Nephron progenitor cell (in vitro differentiated cells): ENCODE measurements at places on chromosomes 6 and 20.
A peak's percentile ranks its signal among the peaks of the same experiment; 100 is the strongest.

DNA sequence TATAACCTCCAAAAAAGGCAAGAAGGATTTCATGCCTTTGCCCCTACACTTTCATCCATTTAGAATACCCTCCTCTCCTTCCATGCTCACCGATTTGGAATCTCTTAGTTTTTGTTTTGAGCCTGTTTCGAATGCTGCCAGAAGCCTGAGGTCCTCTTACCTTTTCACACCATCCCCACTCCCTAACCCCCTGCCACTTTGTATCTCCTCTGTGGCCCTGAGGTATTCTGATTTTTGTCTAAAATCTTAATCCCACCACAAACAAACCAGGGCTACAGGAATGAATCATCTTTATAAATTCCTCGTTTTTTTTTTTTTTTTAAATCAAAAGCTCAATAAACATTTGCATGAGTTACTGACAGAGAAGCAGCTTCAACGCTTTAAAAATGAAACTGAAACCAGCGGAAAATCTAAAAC lies 1.6 kb upstream of the RPS12 start:
- no peak for DNase-seq
- peaks cover 16% of the 10 kb centered on the region for H3K27me3 ChIP-seq
- peak overlapping the region; percentile 99 for H3K27ac ChIP-seq
- peaks cover 43% of the 10 kb centered on the region for H3K4me1 ChIP-seq
- H3K4me3 ChIP-seq: peak overlapping the region; percentile 96

- DNase-seq: no peak
- peaks cover 8% of the 10 kb centered on the region for H3K27me3 ChIP-seq
- H3K4me1 ChIP-seq: peaks cover 25% of the 10 kb centered on the region
- H3K36me3 ChIP-seq: no peaks in the 10 kb centered on the region
Measured at GRCh38 chr20:23145281-23145700, 59.2 kb upstream of the CD93 start.

GRCh38 chr6:38796850-38797249 lies 81.7 kb downstream of the DNAH8 start:
- DNase-seq: no peak
- H3K27ac ChIP-seq: no peak overlapping the region
- peaks cover 6% of the 10 kb centered on the region for H3K27me3 ChIP-seq

GRCh38 chr6:96116674-96117073 lies 100.9 kb downstream of the FUT9 start:
- peak; percentile 55 for DNase-seq
- H3K27ac ChIP-seq: no peak overlapping the region
- no peaks in the 10 kb centered on the region for H3K4me1 ChIP-seq
- H3K4me3 ChIP-seq: no peak overlapping the region
- H3K36me3 ChIP-seq: no peaks in the 10 kb centered on the region

DNA sequence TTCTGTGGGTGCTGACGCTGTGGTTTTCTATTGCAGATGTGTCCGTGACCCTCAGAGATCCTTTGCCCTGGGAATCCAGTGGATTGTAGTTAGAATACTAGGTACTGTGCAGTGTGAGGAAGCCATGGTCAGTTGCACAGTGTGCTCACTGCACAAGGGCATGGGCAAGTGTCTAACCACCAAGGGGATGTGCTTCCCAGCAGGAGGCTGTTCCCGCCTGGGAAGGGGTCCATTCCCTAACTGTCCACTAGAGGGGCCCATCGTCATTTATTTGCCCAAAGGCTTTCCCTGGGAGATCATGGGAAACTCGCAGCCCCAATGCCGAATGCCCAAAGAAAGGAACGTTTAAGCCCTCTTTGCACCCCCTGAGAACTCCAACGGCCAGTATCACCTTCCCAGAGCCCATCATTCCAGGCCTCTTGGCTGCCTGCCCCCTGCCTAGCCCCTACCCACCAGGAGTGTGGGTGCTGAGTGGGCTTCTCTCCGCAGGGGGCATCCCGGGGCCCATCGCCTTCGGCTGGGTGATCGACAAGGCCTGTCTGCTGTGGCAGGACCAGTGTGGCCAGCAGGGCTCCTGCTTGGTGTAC lies 26.2 kb downstream of the SLCO4A1 start:
- H3K4me1 ChIP-seq: peaks cover 28% of the 10 kb centered on the region
- DNase-seq: peak; percentile 83
- H3K27ac ChIP-seq: no peak overlapping the region
- no peak overlapping the region for H3K4me3 ChIP-seq

- peaks cover 1% of the 10 kb centered on the region for H3K36me3 ChIP-seq
- H3K27ac ChIP-seq: peak overlapping the region; percentile 5
- H3K4me3 ChIP-seq: no peak overlapping the region
- peaks cover 13% of the 10 kb centered on the region for H3K4me1 ChIP-seq
- DNase-seq: no peak
Measured at GRCh38 chr6:70684794-70685493, 17.3 kb downstream of the SMAP1 start.

- peaks cover 23% of the 10 kb centered on the region for H3K4me1 ChIP-seq
- no peak overlapping the region for H3K4me3 ChIP-seq
- H3K27me3 ChIP-seq: no peaks in the 10 kb centered on the region
- no peak overlapping the region for H3K27ac ChIP-seq
- H3K36me3 ChIP-seq: no peaks in the 10 kb centered on the region
Measured at GRCh38 chr6:38273325-38273724, 366.4 kb downstream of the BTBD9 start.

GRCh38 chr20:63534427-63534830 lies 2.7 kb downstream of the PTK6 start:
- DNase-seq: no peak
- no peak overlapping the region for H3K4me3 ChIP-seq
- H3K36me3 ChIP-seq: no peaks in the 10 kb centered on the region
- H3K27ac ChIP-seq: no peak overlapping the region
- no peaks in the 10 kb centered on the region for H3K27me3 ChIP-seq
- peaks cover 13% of the 10 kb centered on the region for H3K4me1 ChIP-seq

- no peaks in the 10 kb centered on the region for H3K36me3 ChIP-seq
- DNase-seq: no peak
- peaks cover 61% of the 10 kb centered on the region for H3K4me1 ChIP-seq
- peaks cover 20% of the 10 kb centered on the region for H3K27me3 ChIP-seq
- H3K4me3 ChIP-seq: no peak overlapping the region
- H3K27ac ChIP-seq: no peak overlapping the region
Measured at GRCh38 chr20:46004889-46005473, 3.7 kb upstream of the MMP9 start.

DNA sequence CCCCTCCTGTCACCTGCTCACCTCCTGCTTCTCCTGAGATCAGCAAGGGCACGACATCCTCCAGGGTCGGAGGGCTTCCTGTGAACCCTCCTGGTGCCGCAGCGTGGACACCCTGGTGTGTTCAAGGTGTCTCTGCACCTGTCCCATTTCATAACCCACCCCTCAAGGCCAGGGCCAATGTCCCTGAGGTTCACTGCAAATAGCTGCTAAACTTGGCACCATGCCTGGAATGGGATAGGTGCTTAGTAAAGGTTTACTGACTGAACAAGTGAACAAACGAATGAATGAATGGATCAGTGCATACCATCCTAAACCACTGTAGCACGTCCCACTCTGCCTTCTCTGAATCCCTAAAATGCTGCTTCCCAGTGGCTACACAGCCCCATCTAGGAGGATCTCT lies 35.0 kb downstream of the SIRPA start:
- H3K36me3 ChIP-seq: peaks cover 4% of the 10 kb centered on the region
- no peak overlapping the region for H3K4me3 ChIP-seq
- DNase-seq: no peak
- H3K27me3 ChIP-seq: peaks cover 3% of the 10 kb centered on the region
- H3K4me1 ChIP-seq: peaks cover 20% of the 10 kb centered on the region

- peaks cover 94% of the 10 kb centered on the region for H3K36me3 ChIP-seq
- H3K27ac ChIP-seq: no peak overlapping the region
- no peak for DNase-seq
- H3K4me1 ChIP-seq: no peaks in the 10 kb centered on the region
Measured at GRCh38 chr20:25372584-25373336, 17.9 kb downstream of the ABHD12 start.

GRCh38 chr6:157840261-157840660 lies 17.2 kb downstream of the SNX9 start:
- H3K27ac ChIP-seq: peak overlapping the region; percentile 89
- no peaks in the 10 kb centered on the region for H3K27me3 ChIP-seq

- DNase-seq: peak; percentile 4
- peaks cover 5% of the 10 kb centered on the region for H3K4me1 ChIP-seq
- H3K4me3 ChIP-seq: no peak overlapping the region
- peaks cover 3% of the 10 kb centered on the region for H3K36me3 ChIP-seq
- peaks cover 12% of the 10 kb centered on the region for H3K27me3 ChIP-seq
Measured at GRCh38 chr6:111057074-111057752, 30.1 kb upstream of the SLC16A10 start.

- H3K27me3 ChIP-seq: no peaks in the 10 kb centered on the region
- no peak overlapping the region for H3K27ac ChIP-seq
- no peaks in the 10 kb centered on the region for H3K4me1 ChIP-seq
- H3K36me3 ChIP-seq: no peaks in the 10 kb centered on the region
- DNase-seq: no peak
Measured at GRCh38 chr6:141123049-141123448, 1009.7 kb upstream of the GJE1 start.

GRCh38 chr6:22966691-22967422 lies 397.5 kb downstream of the HDGFL1 start:
- H3K27ac ChIP-seq: no peak overlapping the region
- no peaks in the 10 kb centered on the region for H3K4me1 ChIP-seq
- H3K36me3 ChIP-seq: no peaks in the 10 kb centered on the region
- no peak overlapping the region for H3K4me3 ChIP-seq
- H3K27me3 ChIP-seq: no peaks in the 10 kb centered on the region

DNA sequence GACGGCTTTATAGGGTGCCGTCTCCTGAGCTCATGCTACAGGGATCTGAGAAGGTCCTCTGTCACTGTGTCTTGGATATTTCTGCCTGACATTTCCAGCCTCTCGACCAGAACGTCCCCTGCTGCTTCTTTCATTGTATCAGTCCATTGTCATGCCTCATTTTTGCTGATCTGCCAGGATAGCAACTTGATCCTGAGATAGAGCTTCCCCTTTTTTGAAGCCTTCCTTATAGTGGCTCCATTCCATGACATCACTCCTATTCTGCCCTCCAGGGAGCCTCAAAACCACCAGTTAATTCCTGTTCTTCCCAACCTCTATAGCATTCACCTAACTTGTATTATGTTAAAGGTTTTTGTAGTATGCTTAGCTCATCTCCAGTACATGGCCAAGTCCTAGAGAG lies 431.8 kb upstream of the NOX3 start:
- peak overlapping the region; percentile 9 for H3K27ac ChIP-seq
- DNase-seq: no peak
- no peaks in the 10 kb centered on the region for H3K27me3 ChIP-seq
- H3K4me3 ChIP-seq: no peak overlapping the region
- H3K4me1 ChIP-seq: peaks cover 25% of the 10 kb centered on the region

DNA sequence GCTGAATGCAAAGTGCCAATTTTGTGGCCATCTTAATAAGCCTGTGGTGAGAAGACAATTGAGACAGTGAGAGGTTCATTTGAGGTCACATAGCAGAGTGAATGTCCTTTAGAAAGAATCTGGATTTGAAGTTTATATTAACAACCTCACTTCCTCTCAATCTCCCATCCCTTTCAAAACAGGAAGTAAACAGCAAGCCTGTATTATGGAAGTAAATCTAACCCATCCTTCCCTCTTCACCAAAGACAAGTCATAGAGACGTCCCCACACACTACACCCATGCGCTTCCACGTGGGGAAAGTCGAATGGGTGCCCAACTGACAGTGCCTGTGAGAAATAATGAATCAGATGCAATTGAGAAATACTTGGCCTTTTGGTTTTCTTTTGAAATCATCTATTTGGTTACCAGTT lies 28.8 kb upstream of the CCND3 start:
- H3K27me3 ChIP-seq: peaks cover 1% of the 10 kb centered on the region
- H3K4me1 ChIP-seq: peaks cover 18% of the 10 kb centered on the region
- no peak overlapping the region for H3K4me3 ChIP-seq
- H3K36me3 ChIP-seq: no peaks in the 10 kb centered on the region
- DNase-seq: no peak
- H3K27ac ChIP-seq: no peak overlapping the region

DNA sequence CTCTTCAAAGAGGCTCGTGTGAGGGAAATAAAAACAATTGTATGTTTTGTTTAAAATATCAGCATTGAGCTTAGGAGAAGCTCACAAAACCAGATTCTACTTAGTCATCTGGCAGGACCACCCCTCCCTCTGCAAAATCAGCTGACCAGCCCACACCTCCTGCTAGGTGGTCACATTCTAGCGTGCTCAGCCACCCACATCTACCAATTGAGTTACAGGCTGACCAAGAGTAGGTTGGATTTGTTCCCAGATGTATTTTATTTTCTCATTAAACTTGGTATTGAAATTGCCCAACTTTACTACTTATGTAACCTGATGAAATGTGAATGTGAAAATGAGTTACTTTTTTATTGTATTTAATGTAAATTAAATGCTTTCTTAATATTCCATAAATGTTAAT lies 56.2 kb downstream of the SLC22A2 start:
- DNase-seq: no peak
- peaks cover 8% of the 10 kb centered on the region for H3K27me3 ChIP-seq
- no peak overlapping the region for H3K4me3 ChIP-seq

GRCh38 chr6:10742251-10742650 lies 5.4 kb upstream of the TMEM14B start:
- H3K4me1 ChIP-seq: peaks cover 18% of the 10 kb centered on the region
- H3K27ac ChIP-seq: peak overlapping the region; percentile 72
- H3K27me3 ChIP-seq: peaks cover 10% of the 10 kb centered on the region
- H3K36me3 ChIP-seq: peaks cover 38% of the 10 kb centered on the region
- no peak for DNase-seq

DNA sequence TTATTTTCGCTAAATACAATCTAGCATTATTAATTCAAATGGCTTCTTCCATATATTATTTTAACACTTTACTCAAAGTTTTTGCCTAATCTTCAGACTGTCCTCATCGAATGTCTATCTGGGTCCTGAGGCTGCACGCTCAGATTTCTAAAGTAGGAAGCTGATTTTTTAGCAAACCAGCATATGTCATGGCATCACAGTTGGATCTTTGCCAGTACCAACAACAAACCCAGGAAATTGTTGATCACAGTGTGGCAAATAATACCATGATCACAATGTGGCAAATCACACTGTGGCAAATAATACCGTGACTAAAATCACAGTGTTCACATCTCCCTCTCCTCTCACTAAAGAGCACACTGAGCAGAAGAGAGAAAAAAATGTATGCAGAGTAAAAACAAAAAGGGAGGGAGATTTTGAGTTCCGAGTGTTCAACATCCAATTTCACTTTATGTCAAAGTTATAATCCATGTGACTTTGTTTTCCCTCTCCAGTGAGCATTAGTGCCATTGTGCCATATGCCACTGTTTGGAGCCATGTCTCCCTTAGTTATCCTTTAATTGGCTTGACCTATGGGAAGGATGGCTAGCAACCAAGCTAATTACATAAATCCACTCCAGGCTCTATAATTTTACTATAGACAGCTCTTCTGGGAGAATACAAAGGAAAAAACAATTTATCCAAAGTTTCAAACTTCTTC lies 1059.6 kb downstream of the HACE1 start:
- no peak for DNase-seq
- no peaks in the 10 kb centered on the region for H3K27me3 ChIP-seq
- H3K4me3 ChIP-seq: no peak overlapping the region
- no peaks in the 10 kb centered on the region for H3K36me3 ChIP-seq
- H3K4me1 ChIP-seq: peaks cover 5% of the 10 kb centered on the region

- DNase-seq: peak; percentile 30
- no peak overlapping the region for H3K27ac ChIP-seq
- no peaks in the 10 kb centered on the region for H3K36me3 ChIP-seq
- H3K4me3 ChIP-seq: no peak overlapping the region
- peaks cover 8% of the 10 kb centered on the region for H3K4me1 ChIP-seq
Measured at GRCh38 chr6:29769336-29769735, 46.1 kb downstream of the HLA-F start.

GRCh38 chr6:165823609-165824326 lies 160.7 kb upstream of the PDE10A start:
- no peaks in the 10 kb centered on the region for H3K36me3 ChIP-seq
- H3K4me3 ChIP-seq: no peak overlapping the region
- no peak overlapping the region for H3K27ac ChIP-seq
- peaks cover 42% of the 10 kb centered on the region for H3K27me3 ChIP-seq
- no peak for DNase-seq
- peaks cover 58% of the 10 kb centered on the region for H3K4me1 ChIP-seq
